Stomach (tissue), 19 donors: ENCODE measurements at places on chromosomes 7 and 10. TPM values are rescaled to one million over a fixed set of nuclear protein-coding genes. Genes with fewer than 3 reads are reported as not detected.

DNA sequence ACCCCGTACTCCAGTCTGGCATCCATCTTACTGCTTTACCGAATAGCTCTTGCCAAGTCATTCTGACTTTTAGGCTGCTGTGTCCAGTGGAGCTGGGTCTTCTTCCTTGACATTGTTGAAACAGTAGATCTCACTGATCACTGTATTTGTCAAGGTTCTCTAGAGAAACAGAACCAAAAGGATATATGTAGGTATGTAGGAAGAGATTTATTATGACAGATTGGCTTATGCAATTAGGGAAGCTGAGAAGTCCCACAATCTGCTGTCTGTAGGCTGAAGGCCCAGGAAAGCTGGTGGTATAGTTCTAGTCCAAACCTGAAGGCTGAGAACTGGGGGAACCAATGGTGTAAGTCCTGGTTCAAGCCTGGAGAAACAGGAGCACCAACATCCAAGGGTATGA is 12.1 kb upstream of the PRRT4 start:
- no peak for DNase-seq

GRCh38 chr10:48472501-48473069 is 132.3 kb downstream of the ARHGAP22 start:
- DNase-seq: no peak

The ADRA2A gene
- total RNA-seq: 0.72 TPM

GRCh38 chr7:92425311-92425947 is 21.9 kb upstream of the GATAD1 start:
- no peak for DNase-seq

The IKZF5 gene
- 18.5 TPM for total RNA-seq

The CYP3A5 gene
- 45.2 TPM for total RNA-seq

The SLC13A1 gene
- total RNA-seq: not detected

The CAV1 gene
- total RNA-seq: 305 TPM

DNA sequence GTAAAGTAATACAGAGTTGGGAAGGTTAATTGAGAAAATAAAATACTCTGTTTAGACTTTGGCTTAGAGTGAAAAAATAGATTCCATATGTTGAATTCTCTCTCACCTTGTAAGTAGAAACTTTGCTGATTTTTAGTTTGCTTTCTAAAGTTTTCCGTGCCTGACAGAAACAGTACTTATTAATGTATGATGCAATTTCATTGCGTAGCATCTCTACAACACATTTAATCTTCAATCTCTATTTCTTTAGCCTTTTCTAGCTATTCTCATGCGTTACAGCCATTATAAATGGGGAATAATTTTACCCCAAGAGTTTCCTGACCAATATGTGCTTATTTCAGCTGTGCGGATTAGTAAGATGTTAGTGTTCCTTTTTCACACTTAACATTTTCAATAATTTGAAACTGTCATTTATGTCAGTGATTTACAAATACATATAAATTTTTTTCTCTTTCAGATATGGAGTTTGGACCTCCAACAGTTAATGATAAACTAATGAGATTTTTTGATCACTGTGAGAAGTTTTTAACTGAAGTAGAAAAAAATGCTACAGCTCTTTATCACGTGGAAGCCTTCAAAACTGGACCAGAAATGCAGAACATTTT is 3.3 kb downstream of the MINPP1 start:
- no peak for DNase-seq

GRCh38 chr10:60186315-60187071 is 203.2 kb downstream of the ANK3 start:
- peak; percentile 17 for DNase-seq

DNA sequence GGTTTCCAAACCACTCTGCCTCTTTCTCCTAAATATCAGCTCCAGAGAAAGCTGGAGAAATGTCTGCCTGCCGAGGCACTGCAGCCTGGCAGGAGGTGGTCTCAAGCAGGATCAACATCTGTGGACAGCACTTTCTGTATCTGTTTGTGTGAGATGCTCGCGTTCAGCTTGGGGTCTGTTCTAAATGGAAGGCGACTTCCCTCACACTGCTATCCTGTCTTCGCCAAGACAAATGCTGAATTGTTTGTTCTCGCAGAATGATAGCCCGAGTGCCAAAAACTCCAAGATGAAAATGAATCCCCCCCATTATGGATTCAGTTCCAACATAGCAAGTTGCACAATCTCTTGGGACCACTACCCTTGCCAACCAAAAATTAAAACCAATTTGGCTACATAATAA is 72.2 kb upstream of the PALS2 start:
- peak; percentile 28 for DNase-seq

DNA sequence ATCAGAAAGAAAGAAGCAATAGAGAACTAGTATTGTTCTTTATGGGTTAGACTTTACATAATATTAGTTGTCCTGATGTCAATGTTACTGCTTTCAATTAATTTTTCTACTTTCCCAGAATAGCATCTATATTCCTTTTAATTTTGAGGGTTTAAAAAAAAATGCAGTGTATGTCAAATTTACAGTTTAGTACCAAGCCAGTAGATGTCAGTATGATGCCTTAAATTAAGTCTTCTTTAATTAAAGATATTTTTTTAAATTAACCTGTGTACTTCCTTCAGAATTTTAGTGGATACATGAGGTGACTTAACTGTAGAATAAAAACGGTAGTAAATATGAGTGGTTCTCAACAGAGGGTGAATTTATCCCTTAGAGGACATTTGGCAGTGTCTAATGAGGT is 35.2 kb upstream of the STOX1 start:
- no peak for DNase-seq

The AS3MT gene
- total RNA-seq: 4.9 TPM

DNA sequence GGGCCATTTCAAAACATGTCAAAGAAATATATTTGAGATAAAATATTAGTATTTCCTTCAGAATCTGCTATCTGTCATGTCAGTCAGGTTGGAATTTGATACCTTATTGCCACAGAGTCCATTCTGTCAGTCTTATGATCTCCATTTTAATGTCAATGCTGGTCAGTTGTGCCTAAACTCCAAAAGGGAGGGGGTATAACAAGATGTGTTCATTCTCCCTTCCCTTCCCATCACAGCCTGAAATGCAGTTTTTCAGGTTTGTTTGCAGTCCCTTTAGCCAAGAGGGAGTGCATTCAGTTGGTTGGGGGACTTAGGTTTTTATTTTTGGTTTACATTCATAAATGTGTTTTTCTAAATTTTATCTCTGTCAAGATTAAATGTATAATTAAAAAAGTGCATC is 59.8 kb upstream of the INHBA start:
- no peak for DNase-seq

The HOXA4 gene
- 5.8 TPM for total RNA-seq

- DNase-seq: no peak
Observed at GRCh38 chr7:130387628-130388403, 7.5 kb downstream of the CPA1 start.

The ASB13 gene
- total RNA-seq: 0.89 TPM

DNA sequence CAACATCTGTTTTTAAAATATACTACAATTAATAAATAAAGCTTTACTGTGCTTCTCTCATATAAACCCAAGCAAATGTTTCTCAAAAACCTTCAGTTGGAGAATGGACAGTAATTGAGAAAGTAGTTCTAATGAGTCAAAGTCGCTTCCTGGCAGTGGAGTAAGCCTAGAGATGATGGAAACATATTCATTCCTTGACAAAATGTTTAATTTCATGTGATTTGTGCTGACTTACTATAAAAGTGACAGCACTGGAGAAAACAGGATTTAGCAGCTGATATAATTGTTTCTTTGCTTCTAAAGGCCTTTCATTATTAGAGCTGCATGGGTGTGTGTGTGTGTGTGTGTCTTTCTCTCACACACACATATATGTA is 9.0 kb downstream of the ELMO1 start:
- DNase-seq: no peak

GRCh38 chr7:18419456-18419855 is 76.1 kb upstream of the HDAC9 start:
- DNase-seq: no peak

The PLPP4 gene
- total RNA-seq: not detected

- DNase-seq: no peak
Observed at GRCh38 chr10:28738200-28738599, 60.9 kb downstream of the BAMBI start.

The UPK3BL2 gene
- total RNA-seq: 10.9 TPM

The SEMA3D gene
- not detected for total RNA-seq
